ENCODE measurements at places on chromosomes 13 and 19.

- no peak for DNase-seq
Observed at GRCh38 chr19:5857203-5858081, 6.2 kb upstream of the FUT3 start.

GRCh38 chr13:37195621-37196020, 90.2 kb upstream of the CSNK1A1L start:
- DNase-seq: no peak

DNA sequence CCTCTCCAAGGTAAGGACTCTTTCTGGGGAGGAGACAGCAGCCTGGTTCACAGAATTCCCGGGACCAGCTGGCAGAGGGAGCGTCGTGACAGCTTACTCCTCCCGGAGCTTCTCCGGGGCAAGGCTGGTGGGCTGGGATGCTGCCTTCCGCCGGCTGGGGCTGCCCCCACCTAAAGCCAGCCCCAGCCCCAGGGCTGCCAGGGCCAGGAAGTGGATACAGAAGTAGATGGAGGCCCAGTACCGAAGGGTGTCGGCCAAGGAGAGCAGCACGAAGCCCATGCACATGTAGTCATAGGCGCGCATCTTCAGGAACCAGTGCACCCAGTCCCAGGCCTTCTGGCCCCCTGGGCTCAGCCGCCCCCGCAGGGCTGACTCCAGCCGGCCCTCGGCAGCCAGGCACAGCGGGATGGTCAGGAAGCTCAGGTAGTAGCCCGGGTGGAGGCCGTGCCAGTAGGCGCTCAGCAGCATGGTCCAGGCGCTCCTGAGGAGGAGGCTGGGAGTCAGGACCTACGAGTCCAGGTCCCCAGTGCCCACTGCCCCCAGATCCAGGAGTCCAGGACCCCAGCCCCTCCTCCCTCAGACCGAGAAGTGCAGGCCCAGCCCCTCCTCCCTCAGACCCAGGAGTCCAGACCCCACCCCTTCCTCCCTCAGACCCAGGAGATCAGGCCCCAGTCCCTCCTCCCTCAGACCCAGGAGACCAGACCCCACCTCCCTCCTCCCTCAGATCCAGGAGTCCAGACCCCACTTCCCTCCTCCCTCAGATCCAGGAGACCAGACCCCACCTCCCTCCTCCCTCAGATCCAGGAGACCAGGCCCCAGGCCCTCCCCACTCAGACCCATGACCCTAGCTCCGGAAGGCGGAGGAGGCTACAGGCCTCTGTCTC, 1.2 kb upstream of the TMC4 start:
- no peak for DNase-seq

GRCh38 chr19:10988921-10989320, 28.1 kb downstream of the SMARCA4 start:
- DNase-seq: no peak

GRCh38 chr13:78299832-78300623, 303.3 kb downstream of the POU4F1 start:
- DNase-seq: no peak

- DNase-seq: no peak
Observed at GRCh38 chr19:33580026-33580644, 41.6 kb upstream of the CHST8 start.

DNA sequence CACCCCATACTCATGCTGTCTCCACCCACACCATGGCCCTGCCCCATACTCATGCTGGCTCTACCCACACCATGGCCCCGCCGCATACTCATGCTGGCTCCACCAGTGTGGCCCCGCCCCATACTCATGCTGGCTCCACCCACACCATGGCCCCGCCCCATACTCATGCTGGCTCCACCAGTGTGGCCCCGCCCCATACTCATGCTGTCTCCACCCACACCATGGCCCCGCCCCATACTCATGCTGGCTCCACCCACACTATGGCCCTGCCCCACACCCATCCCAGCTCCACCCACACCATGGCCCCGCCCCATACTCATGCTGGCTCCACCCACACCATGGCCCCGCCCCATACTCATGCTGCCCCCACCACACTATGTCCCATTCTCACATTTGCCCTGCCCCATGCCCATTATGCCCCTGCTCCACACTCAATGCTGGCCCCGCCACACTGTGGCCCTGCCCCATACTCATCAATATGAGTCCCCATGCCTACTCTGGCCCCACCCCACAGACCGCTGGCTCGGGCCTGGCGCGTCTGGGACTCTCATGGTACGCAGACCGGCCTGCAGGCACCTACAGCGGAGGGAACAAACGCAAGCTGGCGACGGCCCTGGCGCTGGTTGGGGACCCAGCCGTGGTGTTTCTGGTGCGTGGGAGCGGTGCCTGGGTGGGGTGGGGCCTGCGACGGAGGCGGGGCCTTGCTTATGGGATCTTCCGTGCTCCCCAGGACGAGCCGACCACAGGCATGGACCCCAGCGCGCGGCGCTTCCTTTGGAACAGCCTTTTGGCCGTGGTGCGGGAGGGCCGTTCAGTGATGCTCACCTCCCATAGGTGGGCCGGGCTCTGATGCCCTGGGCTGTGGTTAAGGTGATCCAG, 3.7 kb upstream of the ARHGAP45 start:
- peak; percentile 36 for DNase-seq

- peak; percentile 14 for DNase-seq
Observed at GRCh38 chr13:47004027-47004426, 107.2 kb upstream of the HTR2A start.

- DNase-seq: peak; percentile 86
Observed at GRCh38 chr13:25733001-25733491, 318.8 kb downstream of the SHISA2 start.

DNA sequence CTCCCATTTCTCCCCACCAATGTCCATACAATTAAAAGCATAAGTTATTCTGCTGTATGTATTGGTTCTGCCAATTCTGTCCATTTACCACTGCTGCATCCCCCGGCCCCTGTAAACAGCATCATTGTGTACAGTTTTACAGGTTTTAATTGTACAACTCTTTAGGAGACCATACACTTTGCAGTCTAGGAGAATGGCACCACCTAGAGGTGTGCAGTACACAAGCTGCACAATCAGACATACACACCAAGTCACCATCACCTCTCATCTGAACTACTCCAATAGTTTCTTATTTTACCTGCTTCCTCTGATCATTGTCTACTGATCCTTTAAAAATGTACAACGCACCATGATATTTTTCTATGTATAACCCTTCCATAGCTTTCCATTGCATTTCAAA, 855.9 kb upstream of the KLHL1 start:
- DNase-seq: peak; percentile 37

DNA sequence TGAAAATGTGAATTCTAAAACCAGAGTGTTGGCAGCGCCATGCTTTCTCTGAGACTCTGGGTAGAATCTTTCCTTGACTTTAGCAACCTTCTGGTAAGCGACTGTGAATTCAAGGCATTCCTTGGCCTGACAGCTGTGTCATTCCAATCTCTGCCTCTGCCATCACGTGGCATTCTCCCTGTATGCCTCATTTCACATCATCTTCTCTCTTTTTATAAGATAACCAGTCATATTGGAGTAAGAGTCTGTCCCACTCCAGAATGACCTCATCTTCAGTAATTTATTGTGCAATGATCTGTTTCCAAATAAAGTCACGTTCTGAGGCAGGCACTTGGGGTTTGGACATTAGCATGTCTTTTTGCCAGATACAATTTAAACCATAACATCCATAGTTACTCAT, 103.4 kb upstream of the POSTN start:
- DNase-seq: peak; percentile 84

- DNase-seq: no peak
Observed at GRCh38 chr13:40208517-40208916, 457.9 kb downstream of the FOXO1 start.

DNA sequence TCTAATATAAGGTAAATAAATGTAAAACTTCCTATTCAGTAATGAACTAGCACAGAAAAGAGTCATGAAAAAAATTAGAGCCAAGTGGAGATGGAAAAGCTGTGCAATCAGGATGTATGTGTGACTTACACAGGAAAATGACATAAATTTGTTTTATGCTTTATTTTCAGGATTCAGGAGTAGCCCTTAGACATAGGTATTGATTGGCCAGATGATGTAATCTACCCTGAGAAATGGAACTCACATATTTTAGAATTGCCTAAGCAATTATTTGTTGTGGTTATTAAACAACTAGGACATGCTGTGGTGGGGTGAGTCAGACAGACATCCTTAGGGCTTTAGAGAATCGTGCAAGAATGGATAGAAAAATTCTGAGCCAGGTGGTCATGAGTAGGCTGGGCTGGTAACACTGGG, 110.6 kb downstream of the PCDH9 start:
- peak; percentile 95 for DNase-seq

DNA sequence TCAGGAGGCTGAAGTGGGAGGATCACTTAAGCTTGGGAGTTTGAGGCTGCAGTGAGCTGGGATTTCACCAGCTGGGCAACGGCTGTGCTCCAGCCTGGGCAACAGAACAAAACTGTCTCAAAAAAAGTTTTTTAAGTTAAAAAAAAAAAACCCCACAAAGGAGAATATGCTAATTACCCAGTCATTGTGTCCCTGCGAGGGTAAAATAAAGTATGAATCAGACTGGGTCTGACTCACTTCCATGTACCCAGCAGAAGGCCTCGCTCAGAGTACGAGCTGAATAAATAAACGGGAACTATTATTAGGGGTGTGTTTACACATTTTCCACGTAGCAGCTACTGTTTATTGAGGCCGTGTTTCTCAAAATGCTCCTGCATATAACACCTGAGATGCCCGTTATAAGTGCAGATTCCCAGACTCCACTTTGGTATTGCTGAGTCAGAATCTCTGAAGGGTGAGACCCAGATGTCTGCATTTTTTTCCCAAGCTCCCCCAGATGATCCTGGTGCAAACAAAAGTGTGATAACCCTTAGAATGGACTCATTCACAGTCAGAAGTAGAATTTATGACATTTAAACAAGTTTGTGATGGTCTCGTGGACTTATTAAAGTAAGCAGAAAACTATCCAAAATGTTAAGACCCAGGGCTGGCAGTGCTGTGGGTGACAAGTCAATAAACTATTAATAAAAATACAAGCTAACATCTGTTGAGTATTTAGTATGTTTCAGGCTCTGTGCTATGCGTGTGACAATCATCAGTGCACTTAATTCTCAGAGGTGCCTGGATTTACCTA, 28.2 kb downstream of the KCNC3 start:
- peak; percentile 58 for DNase-seq

GRCh38 chr13:50361282-50361681, 346.0 kb downstream of the KCNRG start:
- no peak for DNase-seq

- DNase-seq: no peak
Observed at GRCh38 chr13:25588336-25589060, 216.7 kb downstream of the ATP8A2 start.

GRCh38 chr13:39321574-39321973, 281.4 kb downstream of the LHFPL6 start:
- peak; percentile 45 for DNase-seq

- DNase-seq: no peak
Observed at GRCh38 chr19:33780746-33781145, 15.9 kb upstream of the KCTD15 start.

DNA sequence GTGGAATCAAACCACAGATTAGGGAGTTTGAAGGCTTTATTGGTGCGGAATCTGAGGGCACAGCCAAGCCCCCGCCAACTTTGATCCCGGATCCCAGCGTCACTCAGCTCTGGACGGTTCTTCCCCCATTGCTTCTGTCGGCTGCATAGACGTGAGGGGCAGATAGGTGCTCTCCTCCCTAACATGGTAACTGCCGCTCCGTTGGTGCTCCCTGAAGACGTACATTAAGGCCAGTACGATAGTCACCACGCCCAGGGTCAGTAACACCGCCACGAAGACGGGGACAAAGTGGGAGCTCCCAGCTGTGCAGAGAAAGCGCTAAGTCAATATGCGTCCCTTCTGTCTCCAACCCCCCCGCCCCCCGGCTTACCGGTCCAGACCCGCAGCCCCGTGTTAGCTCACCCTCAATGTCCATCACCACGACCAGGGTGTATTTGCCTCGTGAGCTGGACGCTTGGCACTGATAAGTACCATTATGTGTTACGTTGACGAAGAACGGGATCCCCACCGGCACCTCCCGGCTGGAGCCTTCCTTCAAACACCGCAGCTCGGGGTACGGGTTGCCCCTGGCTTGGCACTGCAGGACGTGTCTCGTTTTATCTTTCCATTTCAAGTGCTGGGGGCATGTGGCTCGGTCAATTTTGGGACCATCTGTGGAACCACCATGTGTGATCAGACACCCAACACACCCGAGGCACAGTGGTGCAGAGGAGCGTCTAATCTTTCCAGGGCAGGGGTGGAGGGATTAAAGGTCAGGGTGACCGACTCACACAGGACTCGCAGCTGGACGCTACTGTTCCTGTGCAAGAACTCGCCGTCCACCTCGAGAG, 644 bp upstream of the RAVER1 start:
- no peak for DNase-seq

DNA sequence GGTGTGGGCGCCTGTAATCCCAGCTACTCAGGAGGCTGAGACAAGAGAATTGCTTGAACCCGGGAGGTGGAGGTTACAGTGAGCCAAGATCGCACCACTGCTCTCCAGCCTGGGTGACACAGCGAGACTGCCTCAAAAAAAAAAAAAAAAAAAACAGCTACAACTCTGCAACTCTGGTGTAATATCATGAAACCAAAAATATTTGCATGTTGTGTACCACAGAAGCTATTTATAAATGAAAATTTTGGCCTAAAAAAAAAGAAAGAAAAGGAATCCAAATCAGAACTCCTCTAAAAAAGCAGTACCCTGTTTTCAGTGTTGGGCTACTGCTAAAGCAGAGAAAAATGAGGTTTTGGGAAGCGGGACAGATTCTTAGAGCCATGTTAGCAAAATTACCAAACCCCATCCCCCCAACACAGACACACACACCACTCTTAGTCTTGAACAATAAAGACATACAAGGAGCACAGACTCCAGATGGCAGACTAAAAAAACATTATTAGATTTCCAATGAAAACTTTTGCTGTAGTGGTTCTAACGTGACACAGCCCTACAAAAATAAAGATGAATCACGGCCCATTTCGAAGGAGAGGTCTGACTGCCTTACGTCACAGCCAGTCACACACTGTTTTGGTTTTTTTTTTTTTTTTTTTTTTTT, 51.5 kb downstream of the INSR start:
- no peak for DNase-seq

- no peak for DNase-seq
Observed at GRCh38 chr13:50599046-50599445, 244.4 kb downstream of the DLEU7 start.

DNA sequence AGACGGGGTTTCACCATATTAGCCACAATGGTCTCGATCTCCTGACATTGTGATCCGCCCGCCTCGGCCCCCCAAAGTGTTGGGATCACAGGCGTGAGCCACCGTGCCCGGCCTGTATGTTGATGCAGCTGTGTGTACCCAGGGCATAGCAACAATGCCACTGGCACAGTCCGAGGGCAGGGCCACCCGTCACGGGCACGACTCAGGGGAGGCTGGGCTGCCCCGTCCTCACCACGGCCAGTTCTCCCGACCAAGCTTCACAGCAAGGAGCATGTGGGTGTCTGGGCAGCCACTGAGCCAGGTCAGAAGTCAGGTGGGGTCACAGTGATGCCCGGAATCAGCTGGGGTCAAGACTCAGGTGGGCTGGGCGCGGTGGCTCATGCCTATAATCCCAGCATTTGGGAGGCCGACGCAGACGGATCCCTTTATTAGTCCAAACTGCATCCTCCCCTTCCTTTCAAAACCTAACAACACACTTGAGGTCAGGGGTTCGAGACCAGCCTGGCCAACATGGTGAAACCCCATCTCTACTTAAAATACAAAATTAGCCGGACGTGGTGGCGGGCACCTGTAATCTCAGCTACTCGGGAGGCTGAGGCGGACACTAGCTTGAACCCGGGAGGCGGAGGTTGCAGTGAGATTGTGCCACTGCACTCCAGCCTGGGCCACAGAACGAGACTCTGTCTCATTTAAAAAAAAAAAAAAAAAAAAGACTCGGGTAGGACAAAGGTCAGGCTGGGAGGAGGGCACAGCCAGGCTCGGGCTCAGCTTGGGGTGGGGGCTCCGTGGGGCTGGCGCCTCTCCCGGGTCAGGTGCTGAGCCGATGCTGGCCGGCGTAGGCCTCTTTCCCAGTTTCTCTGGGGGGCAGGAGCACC, 1.2 kb upstream of the CDC34 start:
- no peak for DNase-seq
